ENCODE measurements at places on chromosomes 1 and 21. TPM values are rescaled to one million over a fixed set of nuclear protein-coding genes. Genes with fewer than 3 reads are reported as not detected.

CACHD1 gene
- total RNA-seq = 2.8 TPM

GREM2 gene
- total RNA-seq = not detected

LRRC38 gene
- total RNA-seq = 0.13 TPM

CALML6 gene
- total RNA-seq = 0.13 TPM

EVA1B gene
- total RNA-seq = 71.5 TPM

SSR2 gene
- 323 TPM for total RNA-seq

PYHIN1 gene
- total RNA-seq = not detected

KIAA0319L gene
- 42.5 TPM for total RNA-seq

FAM163A gene
- total RNA-seq = 0.51 TPM

PAFAH2 gene
- 12.1 TPM for total RNA-seq

GBP2 gene
- total RNA-seq = 56.0 TPM

NBPF6 gene
- not detected for total RNA-seq

C1orf87 gene
- not detected for total RNA-seq

CCDC17 gene
- 0.51 TPM for total RNA-seq

PTPN7 gene
- total RNA-seq = 0.13 TPM

AADACL3 gene
- total RNA-seq = not detected

C1orf94 gene
- total RNA-seq = not detected

GPR89A gene
- total RNA-seq = 17.5 TPM

OR14K1 gene
- not detected for total RNA-seq

ARHGEF16 gene
- 0.39 TPM for total RNA-seq

EPS15 gene
- total RNA-seq = 87.0 TPM

IGSF5 gene
- total RNA-seq = not detected

ZYG11A gene
- 0.13 TPM for total RNA-seq

CORT gene
- not detected for total RNA-seq

OR2M3 gene
- not detected for total RNA-seq

KHDRBS1 gene
- total RNA-seq = 58.7 TPM

DRAM2 gene
- 48.4 TPM for total RNA-seq

CHIT1 gene
- not detected for total RNA-seq

TFF2 gene
- total RNA-seq = not detected

RSRP1 gene
- 96.4 TPM for total RNA-seq

DNAJC28 gene
- 0.89 TPM for total RNA-seq

ATP6V1G3 gene
- total RNA-seq = 0.25 TPM

KRTAP12-3 gene
- not detected for total RNA-seq

FCRL6 gene
- not detected for total RNA-seq

PRDM2 gene
- total RNA-seq = 10.9 TPM

TDRD10 gene
- 7.2 TPM for total RNA-seq

LEFTY1 gene
- total RNA-seq = not detected

CLCA1 gene
- total RNA-seq = not detected

CFAP141 gene
- not detected for total RNA-seq

RAB29 gene
- total RNA-seq = 30.8 TPM

TMEM269 gene
- total RNA-seq = under 0.01 TPM

CLEC20A gene
- not detected for total RNA-seq

KRTAP11-1 gene
- not detected for total RNA-seq

ADARB1 gene
- 23.9 TPM for total RNA-seq

NASP gene
- 69.4 TPM for total RNA-seq

WDR64 gene
- not detected for total RNA-seq

ALPL gene
- 0.26 TPM for total RNA-seq

ACTL8 gene
- not detected for total RNA-seq

OR2T34 gene
- not detected for total RNA-seq

S1PR1 gene
- total RNA-seq = 254 TPM

CYP4A22 gene
- not detected for total RNA-seq

CLCNKA gene
- total RNA-seq = not detected

GSTM5 gene
- total RNA-seq = not detected

VWA1 gene
- total RNA-seq = 6.9 TPM

CCDC185 gene
- not detected for total RNA-seq

All from dermis microvascular lymphatic vessel endothelial cell (primary cell).